ENCODE measurements at places on chromosomes 13 and 19.

GRCh38 chr19:29491995-29492577 lies 33.7 kb upstream of the VSTM2B start:
- DNase-seq, result no peak

- peak; percentile 70 for DNase-seq
These were observed at the start of gene RGS9BP for GRCh38 chr19:32675720-32676185. Gene RGS9BP (plus strand): TSS chr19:32675848. CDS start chr19:32676264, 416 bp downstream.

DNA sequence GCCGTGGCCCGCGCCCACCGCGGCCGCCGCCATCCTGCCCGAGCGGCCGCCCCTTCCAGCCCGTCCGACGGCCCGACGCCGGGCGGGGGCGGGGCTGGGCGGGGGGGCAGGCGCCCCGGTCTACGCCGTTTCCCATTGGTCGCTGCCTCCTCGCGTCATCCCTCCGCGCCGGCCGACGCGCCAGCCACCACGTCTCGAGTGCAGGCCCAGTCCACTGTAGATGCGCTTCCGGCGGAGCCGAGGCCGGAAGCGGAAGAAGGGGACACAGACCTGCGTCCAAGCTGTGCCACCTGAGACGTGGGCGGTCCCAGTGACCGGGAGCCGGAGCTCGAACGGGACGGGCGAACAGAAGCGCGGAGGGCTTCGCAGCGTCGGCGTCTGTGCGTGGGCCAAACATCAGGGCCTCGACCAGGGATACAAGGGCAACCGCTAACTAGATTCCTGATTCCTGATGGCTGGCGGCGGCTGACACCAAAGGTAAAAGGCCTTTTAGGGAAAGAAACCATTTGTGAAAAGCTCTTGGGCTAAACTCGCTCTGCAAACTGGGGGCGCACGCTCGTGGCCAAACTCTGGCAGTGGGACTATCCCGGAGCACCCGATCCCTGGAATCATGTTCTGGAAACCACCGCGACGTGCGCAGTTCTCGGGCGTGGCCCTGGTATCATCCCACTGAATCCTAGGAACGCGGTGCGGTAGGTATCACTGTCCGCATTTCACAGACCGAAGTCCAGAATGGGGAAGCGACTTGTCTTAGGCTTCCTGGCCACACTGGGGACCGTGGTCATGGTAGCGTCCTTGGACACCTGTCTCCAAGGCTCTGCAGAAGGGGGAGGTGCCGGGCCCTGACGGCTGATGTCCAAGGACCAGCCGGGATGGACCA lies at the start of gene SLC35E1:
Gene SLC35E1 (minus strand): TSS at position 84 of the 880 bp plus-strand sequence. CDS start 51 bp downstream, at position 33.
- peak; percentile 92 for DNase-seq

DNA sequence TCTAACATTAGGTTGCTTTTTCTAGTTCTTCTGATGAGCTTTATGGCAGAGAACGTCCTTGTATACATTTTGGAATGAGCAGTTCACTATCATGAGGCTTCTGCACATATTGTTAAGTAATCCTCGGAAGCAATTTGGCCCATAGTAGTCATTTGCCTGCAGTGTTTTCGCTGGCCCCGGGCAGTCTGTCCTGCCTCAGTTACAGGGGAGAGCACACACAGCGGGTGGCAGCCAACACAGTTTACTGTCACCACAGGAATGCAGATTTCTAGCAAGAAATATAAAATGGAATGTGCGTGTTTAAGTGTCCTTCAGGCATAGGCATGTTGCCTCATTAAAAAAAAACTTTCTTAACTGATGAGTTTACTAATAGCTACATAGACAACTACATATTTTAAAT lies 71.5 kb upstream of the GJB6 start:
- DNase-seq, result no peak

- no peak for DNase-seq
These were observed 576.5 kb upstream of the SLITRK5 start for GRCh38 chr13:87094646-87095045.

- DNase-seq, result no peak
These were observed 397.4 kb downstream of the FOXO1 start for GRCh38 chr13:40269086-40269485.

DNA sequence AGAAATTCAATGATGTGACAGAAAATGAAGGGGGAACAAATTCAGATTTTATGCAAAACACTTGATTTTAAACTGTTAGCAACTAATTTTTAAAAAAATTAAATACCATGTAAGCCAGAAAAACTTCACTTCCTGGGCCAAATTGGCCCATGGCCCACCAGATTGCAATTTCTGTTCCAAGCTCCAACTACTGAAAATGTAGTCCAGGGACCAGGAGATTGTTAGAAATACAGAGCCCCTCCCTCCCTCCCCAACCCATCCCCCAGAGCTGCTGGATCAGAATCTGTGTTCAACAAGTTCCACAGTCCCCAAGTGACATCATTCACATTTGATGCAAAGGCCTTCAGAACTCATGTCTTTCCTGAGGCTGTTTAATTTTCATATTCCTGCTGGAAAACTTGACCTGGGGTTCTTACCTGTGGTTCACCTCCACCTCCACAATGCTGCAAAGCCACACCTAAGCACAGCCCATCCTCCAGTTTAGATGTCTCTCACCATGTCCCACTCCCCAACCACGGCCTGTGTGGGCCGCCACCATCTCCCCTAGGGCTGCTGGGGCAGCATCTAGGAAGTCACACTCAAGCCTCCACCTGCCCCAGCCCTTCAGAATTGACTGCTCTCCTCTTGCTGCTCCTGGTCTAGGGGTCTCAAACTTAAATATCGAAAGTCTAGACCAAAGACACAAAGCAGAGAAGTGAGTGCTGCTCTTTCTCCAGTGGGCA lies 482.0 kb downstream of the UQCRFS1 start:
- no peak for DNase-seq

- DNase-seq, result no peak
These were observed 161.4 kb downstream of the EFNB2 start for GRCh38 chr13:106373989-106374572.

GRCh38 chr13:101382701-101383100 lies 33.6 kb downstream of the NALCN start:
- no peak for DNase-seq

- DNase-seq, result no peak
These were observed 14.0 kb upstream of the TMEM86B start for GRCh38 chr19:55242517-55242916.

DNA sequence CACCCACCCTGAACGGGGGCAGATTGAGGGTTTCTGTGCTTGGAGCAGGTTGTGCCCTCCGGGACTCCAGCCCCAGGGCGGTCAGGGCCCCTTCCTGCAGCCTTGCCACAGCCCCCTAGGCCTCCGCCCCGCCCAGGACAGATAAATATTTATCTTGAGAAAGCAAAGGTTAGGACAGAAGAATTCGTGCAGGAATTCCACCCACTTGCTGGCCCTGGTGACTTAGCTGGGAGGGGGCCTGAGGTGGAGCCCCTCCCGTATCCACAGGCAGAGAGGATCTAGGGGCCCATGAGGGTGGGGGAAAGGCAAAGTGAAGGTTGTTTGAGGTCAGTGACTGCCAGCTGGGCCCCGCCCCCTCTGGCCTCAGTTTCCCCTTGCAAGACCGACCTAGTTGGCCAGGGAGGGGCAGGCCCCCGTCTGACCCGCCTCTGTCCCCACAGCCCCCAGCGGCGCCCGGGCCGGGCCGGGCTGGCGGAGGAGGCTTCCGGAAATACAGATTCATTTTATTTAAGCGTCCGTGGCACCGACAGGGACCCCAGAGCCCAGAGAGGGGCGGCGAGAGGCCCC lies 5.2 kb downstream of the MIDN start:
- DNase-seq, result no peak

GRCh38 chr13:59340581-59340980 lies 823.1 kb downstream of the DIAPH3 start:
- DNase-seq, result no peak

GRCh38 chr19:55857149-55857548 lies 20.8 kb downstream of the NLRP4 start:
- DNase-seq, result no peak

- DNase-seq, result no peak
These were observed 144.1 kb upstream of the TRPC4 start for GRCh38 chr13:38013676-38014075.

DNA sequence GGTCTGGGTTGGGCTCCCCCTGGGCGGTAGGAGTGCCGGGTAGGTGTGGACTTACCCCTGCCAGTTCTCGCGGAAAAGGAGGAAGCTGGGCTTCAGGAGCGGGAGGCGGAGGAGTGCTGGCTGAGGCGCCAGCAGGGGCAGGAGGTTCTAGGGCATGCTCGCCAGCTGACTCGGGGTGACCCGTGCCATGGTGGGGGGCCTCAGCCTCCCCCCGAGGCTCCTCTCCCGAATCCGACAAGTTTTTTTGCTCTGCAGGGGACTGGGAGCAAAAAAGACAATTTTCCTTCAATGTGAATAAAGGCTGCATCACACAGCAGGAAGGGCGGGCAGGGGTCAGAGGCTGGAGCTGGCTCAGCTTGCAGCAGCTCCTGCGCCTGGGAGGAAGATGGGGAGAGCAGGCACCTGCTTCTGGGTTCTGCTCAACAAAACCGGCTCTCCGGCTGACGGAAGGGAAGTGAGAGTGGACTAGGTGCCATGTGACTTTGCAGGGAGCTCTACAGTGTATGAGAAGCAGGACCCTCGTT lies 26.5 kb downstream of the RANBP3 start:
- DNase-seq, result no peak

DNA sequence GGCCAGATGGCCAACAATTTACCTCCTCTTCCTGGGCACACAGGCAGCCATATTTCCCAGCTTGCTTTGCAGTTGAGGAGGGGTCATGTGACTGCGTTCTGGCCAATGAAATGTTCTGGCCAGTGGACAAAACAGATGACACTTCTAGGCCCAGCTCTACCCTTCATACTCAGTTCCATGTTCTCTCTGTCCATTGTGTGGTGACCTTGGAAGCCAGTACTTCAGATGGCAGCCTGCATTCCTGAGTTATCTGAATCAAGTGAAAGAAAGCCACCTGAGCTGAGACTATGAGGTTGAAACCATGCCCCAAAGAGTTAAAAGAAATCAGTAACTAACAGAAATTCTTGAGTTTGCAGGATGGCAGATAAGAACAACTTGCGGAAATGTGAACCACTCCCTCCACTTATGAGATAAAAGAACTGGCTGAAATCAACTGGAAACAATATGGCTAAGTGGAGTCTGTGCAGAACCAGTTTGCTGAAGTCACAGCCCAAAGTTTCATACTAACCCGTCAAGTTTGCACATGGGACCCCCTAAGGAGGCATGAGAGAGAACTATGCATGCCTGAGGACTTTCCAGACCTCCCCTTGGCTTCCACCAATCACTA lies 8.1 kb downstream of the FAM187B start:
- no peak for DNase-seq

GRCh38 chr13:26999499-26999898 lies 172.1 kb downstream of the USP12 start:
- DNase-seq, result no peak

- no peak for DNase-seq
These were observed 915.3 kb downstream of the UQCRFS1 start for GRCh38 chr19:28297586-28298157.

- no peak for DNase-seq
These were observed 158.1 kb downstream of the PCDH9 start for GRCh38 chr13:67071918-67072598.

GRCh38 chr19:11506101-11506555 lies 489 bp upstream of the ZNF653 start:
- no peak for DNase-seq

DNA sequence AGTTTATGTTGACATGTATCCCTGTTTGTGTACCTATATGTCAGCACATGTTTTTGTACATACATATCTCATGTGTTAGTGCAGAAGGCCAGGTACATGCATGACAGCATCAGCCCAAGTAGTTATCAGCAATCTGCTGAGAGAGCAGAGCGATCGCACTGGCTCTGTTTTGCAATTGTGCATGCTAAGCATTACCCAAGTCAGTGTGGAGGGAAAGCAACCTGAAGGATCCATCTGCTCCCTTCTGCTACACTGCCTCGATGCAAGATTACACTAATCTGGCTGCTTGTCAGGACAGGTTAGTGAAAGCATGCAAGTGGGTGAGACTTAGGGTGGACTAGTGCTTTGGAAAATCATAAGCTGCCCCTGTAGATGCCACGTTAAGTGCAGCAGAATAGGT lies 211.8 kb downstream of the PCCA start:
- DNase-seq, result no peak

DNA sequence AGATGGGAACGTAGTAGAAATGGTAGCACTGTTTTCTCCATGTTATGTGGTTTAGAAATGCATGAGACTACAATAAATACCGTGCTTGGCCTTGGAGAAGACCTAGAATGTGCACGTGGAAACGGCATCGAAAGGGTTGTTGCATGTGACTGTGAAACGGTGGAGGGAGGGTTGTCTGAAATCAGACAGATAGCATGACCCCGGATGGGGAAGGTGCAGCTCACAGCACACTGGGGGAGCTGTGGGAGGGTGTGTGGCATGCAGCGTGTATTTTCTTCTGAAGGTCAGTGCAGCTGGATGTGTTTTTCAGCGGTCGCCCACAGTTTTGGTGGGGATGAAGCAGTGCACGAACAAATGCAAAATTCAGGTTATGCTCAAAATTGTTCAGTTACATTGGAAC lies 63.4 kb downstream of the CELF5 start:
- no peak for DNase-seq

- no peak for DNase-seq
These were observed 7.5 kb downstream of the KCTD15 start for GRCh38 chr19:33804021-33804799.

DNA sequence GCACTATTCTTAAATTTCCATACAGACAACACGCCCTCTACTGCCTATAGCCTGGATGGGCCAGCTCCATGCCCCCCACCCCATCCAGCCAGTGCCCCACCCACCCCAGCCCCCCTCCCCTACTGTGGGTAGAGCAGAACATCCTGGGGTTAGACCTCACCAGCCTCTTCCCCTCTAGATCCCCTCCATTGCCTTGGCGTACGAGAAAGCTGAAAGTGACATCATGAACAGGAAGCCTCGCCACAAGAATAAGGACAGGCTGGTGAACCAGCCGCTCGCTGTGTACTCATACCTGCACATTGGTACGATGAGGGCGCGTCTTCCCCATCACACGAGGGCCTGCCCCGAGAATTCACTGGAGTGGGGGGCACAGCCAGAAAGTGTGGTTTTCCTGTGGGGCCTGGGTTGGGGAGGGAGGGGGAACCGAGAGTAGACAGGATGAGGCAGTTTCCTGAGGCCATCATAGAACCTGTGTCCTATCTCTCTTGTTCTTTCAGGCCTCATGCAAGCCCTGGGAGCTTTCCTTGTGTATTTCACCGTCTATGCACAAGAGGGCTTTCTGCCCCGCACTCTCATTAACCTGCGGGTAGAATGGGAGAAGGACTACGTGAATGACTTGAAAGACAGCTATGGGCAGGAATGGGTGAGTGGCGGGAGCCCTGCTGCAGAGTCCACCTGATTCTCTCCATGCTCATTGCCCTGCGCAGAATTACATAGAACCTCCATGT lies 29.1 kb downstream of the ATP12A start:
- peak; percentile 42 for DNase-seq

GRCh38 chr13:21689097-21689496 lies 18.2 kb downstream of the FGF9 start:
- DNase-seq, result no peak

- DNase-seq, result peak; percentile 84
These were observed 4.7 kb downstream of the SERTAD1 start for GRCh38 chr19:40420766-40421765.

GRCh38 chr13:75881109-75881775 lies 245.1 kb downstream of the LMO7 start:
- DNase-seq, result no peak

GRCh38 chr19:41545547-41545946 lies 30.4 kb upstream of the CEACAM21 start:
- no peak for DNase-seq

- DNase-seq, result peak; percentile 66
These were observed at the start of gene RASAL3 for GRCh38 chr19:15464394-15465385. Gene RASAL3 (minus strand): TSS chr19:15464544. CDS start chr19:15464358, 186 bp downstream.

GRCh38 chr13:28575200-28575599 lies 80.3 kb upstream of the FLT1 start:
- DNase-seq, result no peak

GRCh38 chr13:91346062-91346461 lies 1.4 kb upstream of the MIR17HG start:
- no peak for DNase-seq
